Fibroblast of skin of scalp (primary cell): ENCODE measurements at places on chromosomes 2 and 18.

DNA sequence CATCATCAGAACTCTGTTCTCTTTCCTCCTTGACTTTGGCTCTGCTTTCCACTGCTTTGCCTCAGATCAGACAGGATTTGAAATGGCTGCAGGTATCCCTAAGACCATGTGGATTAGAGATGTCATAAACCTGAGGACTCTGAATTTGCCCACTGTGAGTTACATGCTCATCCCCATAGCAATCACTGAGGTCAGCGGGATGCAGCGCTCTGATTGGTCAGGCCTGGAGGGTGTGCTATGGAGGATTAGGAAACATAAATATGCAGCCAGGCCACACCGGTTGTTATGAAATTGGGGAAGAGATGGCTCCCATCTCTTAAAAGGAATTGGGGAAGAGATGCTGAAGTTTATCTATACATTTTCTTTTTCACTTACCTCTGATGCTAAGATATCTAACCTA, 73.7 kb upstream of the DNAJC10 start:
- peak; percentile 40 for DNase-seq

DNA sequence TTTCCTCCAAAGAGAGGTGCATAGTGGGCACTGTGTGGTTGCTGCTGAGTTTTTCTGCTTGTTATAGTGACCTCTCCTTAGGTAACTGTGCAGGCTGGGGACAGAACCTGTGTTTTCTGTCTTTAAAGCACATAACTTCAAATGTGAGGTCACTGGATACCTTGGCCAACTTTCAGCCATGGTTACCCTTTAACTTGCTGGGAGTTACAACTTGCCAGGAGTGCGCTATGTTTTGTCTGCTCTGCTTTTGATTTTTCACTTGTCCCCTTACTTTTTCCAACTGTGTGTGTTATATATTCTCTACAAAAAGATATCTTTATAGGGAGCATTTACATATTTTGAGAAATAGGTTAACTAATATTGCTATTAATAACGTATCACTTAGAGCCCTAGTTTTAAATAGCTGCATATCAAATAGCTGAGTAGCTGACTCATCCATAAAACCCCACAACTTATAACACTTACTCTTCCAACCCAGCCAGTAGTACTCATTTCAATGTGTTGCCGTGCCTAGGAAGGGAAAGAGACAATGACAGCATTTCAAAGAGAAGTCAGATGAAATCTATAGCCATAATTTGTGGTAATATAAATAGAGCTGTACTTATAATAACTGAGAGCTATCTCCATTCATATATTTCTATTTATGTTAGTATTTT, 51.6 kb downstream of the DPP4 start:
- peak; percentile 44 for DNase-seq

DNA sequence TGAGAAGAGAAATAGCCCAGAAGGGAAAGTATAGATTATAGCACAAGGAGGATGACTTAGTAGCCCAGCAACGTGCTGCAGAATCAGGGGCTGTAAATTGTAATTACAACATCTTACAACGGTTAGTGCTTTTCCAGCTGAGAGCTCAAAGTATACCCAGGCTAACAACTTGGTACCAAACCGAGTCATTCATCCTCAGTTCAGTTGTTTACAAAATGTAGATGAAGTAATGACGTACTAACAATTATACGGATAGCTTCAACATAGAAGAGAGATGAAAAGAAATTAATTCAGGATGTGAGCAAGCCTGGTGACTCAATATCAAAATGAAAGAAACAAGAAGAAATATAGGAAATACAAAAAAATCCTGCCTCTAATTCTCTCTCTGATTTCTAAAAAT, 99.2 kb downstream of the DYNAP start:
- no peak for DNase-seq

- DNase-seq, result peak; percentile 8
Observed at GRCh38 chr2:86069091-86069685, 36.5 kb downstream of the POLR1A start.

DNA sequence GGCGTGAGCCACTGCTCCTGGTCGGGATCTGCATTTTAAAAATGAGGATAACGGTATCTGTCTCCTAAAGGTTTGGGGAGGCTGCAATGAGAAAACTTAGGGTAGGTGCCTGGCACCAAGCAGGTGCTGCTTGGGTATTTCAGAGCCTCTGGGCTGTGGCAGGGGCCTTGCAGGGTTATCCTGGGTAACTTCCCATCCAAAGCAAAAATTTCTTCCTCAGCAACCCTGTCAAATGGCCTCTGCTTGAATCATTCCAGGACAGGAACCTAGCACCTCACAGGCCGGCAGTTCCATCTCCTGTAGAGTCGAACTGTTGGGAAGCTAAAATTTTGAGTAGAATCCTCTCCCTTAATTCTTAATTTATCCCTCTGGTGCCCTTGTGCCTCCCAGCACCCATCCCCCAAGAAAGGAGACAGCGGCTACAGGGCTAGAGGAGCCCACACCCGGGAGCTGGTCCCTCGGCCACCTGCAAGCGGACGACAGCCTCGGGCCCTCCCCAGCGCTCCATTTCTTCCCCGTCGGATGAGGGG, 868 bp downstream of the CGREF1 start:
- DNase-seq, result no peak

DNA sequence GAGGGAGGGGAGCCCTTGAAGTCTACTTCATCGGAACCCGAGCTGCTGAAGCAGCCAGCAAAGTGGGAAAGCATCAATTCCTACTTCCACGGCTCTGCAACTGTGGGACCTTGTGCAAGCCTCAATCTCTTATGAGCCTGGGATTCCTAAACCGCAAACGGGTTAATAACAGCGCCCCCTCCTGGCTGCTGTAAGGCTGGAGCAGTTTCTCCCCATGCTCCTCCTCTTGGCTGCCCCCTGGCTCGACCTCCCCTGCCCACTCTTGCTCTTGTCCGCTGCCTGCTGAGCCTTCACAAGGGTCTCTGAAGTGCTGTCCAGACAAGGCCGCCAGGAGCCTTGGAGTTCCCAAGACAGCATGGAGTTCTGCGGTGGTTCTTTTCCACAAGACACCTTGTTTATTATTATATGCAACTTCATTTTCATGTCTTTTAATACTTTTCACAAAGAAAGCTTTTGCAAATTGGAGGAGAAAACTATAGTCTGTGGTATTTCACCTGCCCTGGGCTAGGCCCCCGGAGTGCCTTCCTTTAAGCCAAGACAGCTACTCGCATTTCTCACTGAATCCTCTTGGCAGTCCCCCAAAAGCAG, 157.2 kb downstream of the DDX1 start:
- no peak for DNase-seq

DNA sequence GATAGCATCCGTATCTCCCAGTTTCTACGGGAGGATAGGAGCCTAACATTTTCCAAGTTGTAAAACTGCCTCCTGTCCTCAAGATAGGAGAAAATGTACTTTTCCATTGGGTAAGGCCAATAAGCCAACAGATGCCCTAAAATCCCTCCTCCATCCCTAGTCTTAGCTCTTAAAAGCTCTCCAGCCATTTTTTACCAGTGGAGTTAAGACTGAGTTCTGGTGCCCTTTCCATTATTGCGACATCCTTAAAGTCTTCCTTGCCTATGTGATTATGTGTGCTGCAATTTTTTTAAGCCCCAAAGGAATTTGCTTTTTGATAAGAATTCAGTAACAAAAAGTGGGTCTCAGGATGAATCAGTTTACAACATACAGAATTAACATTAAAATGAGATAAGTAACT, 33.0 kb downstream of the LINC00305 start:
- no peak for DNase-seq

DNA sequence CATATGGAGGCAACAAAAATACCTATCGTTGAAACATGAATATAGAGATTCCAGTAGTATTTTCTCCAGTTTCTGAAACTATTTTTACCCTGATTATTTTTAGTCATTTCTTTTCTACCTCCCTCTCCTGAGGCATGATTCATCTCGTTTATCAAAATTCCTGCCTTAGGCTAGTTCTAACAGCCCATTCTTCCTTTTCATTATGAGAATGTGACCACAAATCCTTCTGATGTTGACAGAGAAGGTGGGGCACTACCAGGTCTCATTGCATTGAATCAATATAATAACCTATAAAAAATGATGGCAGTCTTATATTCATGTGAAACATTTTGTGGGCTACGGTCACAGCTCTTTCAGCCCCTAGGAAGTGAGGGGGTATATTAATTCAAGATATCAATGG, 406.5 kb upstream of the UBE2E3 start:
- DNase-seq, result no peak

GRCh38 chr2:28656937-28657615, 94.6 kb upstream of the PPP1CB start:
- no peak for DNase-seq

DNA sequence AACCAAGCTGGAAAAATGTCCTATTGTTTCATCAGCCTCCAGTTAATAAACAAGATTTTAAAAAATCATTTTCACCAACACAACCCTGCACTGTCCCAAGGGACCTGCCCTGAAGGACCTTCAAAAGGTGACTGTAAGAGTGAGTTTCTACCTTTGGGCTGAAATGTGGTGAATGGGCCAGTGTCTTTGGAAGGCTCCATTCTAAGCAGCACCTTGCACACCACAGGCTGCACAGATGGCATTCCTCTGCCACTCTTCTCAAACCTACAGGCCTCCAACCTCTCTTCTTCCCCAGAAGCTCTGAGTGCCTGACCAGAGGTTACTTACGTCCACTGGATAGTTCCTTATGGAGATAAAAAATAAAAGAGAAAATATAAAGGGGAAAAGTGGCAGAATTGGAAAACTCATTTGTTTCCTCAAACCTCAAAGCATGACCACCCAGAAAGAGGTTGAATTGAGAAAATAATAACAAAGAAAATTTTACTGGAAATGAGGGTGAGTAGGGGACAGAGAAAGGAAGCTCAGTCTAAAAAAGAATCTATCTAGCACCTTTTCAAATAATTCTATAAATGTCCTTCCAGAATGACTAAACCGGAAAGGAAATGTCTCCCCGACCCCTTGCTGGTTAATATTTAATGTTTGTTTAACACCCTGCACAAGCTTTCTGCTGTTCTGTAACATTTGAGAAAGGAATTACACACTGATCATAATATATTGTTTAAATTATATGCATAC, 175.7 kb downstream of the METTL4 start:
- no peak for DNase-seq

DNA sequence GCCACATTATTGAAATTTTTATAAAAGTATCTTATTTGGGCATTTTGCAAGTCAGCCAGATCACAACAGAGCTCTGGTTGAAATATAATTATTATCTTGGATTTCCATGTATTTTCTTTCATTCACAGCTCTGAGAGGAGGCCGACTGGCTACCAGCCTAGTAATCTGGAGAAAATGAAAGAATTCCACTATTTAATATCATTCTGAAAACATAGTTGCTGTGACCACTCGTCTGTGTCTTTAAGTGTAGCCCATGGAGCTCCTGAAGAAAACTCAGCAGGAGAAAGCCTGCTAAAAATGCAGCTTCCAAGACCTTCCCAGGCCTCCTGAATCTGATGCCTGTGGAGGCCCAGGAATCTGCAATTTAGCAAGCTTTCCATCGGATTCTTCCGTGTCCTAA, 114.7 kb downstream of the SH3BP4 start:
- peak; percentile 44 for DNase-seq

DNA sequence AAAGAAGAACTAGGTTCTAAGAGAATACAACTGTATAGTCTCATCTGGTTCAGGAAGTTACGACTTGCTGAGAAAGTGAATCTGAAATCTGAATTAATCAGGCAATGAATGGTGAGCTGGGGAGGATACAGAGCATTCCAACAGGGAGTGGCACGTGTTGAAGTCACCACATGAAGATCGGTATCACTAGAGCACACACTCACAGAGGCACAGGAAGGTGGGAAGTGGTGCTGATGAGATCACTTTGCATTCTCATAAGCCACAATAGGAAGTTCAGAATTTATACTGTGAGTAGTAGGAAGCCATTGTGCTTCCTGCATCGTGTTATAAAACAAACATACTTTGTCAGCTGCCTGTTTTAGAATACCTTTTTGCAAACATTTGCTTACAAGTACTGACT, 615.0 kb upstream of the DDX18 start:
- DNase-seq, result no peak

GRCh38 chr2:196725882-196726281, 73.6 kb downstream of the GTF3C3 start:
- no peak for DNase-seq
